Stimulated activated CD8-positive, alpha-beta memory T cell treated with anti-CD3 and anti-CD28 coated beads, Interleukin-15, amount 100 ng/mL, for 4 hours (primary cell): ENCODE measurements at places on chromosomes 2 and 18.
A peak's percentile ranks its signal among the peaks of the same experiment; 100 is the strongest.

DNA sequence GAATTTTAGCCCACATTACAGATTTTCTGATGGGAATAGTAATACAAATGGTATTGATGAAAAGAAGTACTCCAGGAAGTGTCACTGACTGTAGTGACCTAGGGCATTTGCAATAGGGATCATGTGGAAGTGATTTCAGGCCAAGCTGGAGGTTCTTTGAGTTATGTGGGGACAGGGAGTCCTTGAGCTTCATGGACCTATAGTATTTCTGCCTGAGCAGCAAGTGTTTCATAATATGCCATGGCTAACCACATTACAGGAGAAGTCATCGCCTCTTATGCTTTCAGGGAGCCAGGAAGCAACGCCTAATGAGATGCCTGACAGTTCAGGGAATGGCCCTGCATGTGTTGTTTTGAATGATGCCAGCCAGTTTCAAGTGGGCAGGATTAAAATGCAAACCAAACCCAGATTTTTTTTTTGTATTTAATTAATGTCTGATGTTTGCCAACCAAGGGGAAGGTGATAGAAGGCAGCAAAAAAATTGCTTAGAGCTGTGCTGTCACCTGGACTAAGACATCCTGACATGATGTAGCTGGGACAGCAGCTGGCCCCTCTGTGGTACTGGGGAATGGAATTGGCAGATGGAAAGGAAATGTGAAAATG is 109.5 kb downstream of the RAPGEF4 start:
- no peak for DNase-seq

GRCh38 chr2:60839126-60839813 is 42.1 kb upstream of the REL start:
- DNase-seq: no peak

DNA sequence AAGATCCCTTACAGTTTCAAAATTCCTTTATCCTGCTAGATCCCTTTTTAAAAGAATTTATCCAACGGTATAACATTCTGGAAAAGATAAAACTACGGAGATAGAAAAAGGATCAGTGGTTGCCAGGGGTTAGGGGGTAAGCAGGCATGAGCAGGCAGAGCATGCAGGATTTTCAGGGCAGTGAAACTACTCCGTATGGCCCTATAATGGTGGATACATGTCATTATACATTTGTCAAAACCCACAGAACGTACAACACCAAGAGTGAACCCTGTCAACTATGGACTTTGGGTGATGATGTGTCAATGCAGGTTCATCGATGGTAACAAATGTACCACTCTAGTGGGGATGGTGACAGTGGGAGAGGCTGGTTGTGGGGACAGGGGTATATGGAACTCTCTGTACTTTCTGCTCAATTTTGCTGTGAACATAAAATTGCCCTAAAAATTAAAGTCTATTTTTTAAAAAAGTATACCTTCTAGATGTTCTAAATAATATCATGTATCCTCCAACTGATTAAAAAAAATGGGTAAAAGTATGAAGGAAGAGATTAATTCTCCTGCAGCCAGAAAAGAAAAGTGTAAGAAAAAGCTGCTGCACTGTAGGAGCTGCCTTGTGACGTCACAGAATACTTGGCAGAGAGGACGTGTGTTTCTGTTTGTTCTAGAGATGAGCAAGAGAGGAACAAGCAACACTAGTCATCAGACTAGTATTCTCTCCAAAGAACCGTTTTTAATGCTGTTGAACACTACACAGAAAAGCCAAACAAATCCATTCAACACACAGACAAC is 23.6 kb downstream of the ANKRD44 start:
- no peak for DNase-seq

GRCh38 chr2:16538707-16539106 is 126.9 kb downstream of the CYRIA start:
- no peak for DNase-seq

DNA sequence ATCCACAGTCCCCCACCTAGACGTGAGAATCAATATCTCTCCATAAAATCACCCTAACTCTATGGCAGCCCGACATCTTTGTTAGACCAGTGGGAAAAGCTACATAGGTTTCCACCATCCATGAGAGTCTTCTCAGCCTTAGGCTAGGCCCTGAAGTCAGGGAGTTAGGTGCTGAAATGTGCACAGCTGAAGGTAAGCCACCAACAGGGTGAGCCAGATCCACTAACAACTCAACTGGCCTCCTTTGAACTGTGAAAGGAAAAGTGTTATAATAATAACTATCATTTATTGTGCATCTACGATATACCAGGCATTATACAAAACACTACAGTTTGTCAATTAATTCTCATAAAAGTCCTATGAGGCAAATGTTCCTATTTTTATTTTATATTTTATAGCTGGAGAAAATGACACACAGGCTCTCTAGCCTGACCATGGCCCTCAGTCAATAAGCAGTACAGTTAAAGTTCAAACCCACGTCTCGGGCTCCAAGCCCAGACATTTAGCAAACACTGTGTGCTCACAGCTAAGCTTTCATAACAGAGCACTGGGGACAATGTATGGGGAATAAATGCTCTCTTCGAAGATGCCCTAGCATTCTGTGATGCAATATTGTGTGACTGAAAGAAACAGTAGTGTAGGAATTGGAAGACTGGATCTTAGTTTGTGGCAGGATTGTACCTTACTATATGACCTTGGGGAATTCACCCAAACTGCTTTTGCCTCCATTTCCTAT is 11.2 kb upstream of the CYP27C1 start:
- no peak for DNase-seq

- no peak for DNase-seq
These were observed 246.4 kb upstream of the HDAC4 start for GRCh38 chr2:239647052-239647819.

DNA sequence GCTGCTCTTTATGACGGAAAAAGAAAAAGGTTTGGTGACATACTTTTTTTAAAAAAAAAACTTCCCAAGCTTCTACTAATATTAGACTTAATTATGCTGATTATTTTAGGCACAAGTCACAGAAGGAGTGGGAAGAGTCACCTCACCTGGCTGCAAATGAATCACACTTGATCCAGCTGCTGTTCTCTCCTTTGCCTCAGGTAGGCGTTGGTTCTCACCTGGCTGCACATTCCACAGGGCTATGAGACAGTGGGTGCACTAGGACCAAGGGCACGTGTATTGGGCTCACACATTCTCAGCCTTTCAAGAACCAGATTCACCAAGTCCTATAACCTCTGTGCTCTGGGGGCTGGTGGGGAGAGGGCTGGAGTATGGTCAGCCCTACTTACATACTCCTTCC is 93.3 kb downstream of the TGFA start:
- no peak for DNase-seq

GRCh38 chr2:207149249-207150213 is 16.2 kb downstream of the KLF7 start:
- DNase-seq: no peak

GRCh38 chr18:30439174-30439573 is 603.4 kb downstream of the DSC3 start:
- DNase-seq: no peak

- peak; percentile 0 for DNase-seq
These were observed 463 bp downstream of the SMC6 start for GRCh38 chr2:17752892-17753802.

GRCh38 chr18:10094655-10095054 is 180.8 kb downstream of the VAPA start:
- no peak for DNase-seq

DNA sequence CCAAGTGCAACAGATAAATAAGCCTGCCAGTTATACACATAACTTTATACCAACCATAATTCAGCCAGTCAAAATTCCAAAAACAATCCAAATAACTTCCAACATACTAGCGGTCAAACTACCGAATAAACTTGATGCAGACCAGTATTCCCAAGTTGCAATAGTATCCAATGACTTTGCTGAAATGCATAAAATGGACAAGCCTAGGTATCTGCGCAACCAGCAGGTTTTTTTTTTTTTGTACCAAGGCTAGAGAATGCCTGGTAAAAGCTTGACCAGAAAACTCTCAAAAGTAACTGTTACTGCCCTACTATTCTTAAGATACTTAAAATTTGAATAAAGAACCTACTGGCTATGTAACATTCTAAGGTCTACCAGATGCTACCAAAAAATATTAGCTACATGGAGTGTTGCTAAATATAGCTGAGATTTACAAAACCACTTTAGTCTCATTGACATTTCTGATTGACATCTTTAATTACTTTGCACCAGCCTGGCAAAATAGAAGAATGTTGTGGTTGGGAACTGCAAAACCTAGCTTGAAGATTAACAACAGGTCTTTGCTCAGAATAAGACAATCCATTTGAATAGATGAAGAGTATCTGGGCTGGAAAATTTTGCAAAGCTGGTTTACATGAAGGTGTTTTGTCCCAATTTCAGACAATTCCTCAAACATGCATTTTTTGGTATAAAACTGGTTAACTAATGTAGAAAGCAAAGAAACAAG is 7.3 kb downstream of the SRSF7 start:
- DNase-seq: no peak

GRCh38 chr2:99786636-99787390 is 297.0 kb upstream of the REV1 start:
- DNase-seq: no peak

- DNase-seq: no peak
These were observed 1995.2 kb upstream of the PIK3C3 start for GRCh38 chr18:39959839-39960238.

- no peak for DNase-seq
These were observed 3.7 kb upstream of the SIX3 start for GRCh38 chr2:44937688-44938240.

DNA sequence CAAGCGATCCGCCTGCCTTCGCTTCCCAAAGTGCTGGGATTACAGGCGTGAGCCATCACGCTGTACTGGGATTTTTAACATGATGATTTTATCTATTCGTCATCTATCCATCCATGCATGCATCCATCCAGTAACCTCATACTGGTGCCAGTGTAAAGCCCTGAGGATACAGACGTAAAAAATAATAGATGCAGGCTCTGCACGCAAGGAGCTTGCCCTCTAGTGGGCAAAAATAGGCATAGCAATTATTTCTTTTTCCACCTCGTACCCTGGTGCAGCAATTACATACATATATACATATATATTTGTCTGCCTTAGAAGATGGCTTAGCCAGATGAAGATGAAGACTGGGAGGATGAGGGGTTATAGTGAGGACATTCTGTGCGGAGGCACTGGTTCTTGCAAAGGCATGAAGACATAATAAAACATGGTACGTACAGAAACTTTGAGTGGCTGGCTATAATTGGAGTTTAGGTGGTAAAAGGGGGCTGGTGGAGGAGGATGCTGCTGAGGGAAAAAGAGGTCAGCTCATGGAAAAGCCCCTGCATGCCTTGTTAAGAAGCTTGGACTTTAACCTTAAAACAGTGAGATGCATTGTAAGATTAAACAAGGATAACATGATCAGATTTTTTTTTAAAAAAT is 19.6 kb upstream of the RPIA start:
- no peak for DNase-seq

DNA sequence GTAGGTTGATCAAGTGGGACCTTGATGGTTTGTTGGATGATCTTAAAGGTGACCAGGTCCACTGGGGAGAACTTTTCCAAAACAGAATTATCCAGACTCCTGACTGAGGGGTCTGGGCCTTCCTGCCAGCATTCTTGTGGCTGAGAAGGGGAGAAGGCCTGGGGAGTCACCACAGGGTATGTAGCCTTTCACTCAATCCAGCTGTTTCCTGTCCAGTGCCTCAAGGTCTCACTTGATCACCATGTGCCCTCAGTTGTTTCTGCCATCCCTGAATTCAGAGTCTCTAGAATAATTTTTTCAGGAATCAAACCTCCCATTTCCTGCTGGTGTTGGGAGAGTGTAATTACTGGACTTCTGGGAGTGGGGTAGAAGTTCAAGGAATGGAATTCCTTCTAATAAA is 54.4 kb upstream of the TANC1 start:
- no peak for DNase-seq

GRCh38 chr2:157260533-157261198 is 3.2 kb downstream of the GALNT5 start:
- DNase-seq: no peak

DNA sequence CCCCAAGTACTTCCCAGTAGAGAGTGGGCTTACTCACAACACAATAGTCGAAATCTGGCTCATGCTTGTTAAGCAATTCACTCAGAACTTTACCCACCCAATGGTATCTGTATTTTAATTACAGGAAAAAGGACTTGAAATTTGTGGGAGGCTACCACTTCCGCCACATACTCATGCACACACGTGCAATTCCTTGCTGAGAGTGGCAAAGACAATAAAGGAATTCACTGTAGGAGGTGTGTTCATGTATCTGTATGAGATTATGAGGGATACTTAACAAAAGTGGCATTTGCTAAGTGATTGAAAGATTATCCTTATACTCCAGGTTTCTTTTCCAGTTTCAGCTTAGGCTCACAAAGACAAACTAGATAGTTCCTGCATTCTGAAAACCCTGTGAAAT is 14.9 kb upstream of the LYPD6 start:
- no peak for DNase-seq

GRCh38 chr2:36516136-36516870 is 81.7 kb downstream of the FEZ2 start:
- DNase-seq: no peak

DNA sequence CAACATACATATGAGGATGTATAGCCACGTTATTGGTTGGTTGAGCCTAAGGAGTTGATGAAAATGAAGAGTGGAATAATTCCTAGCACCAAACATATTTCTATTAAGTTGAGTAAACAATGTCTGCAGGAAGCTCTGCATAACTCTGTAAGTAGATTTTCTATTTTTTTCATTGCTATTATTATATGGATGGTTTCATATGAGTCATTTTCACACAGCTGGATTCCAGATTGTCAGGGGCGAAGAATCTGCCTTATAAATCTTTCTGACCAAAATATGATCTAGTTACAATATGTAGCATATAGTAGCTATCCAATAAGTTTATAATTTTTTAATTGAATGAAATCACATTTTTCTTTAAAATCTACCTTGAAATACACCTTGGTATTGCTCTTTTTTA is 468.0 kb upstream of the PKDCC start:
- DNase-seq: no peak

DNA sequence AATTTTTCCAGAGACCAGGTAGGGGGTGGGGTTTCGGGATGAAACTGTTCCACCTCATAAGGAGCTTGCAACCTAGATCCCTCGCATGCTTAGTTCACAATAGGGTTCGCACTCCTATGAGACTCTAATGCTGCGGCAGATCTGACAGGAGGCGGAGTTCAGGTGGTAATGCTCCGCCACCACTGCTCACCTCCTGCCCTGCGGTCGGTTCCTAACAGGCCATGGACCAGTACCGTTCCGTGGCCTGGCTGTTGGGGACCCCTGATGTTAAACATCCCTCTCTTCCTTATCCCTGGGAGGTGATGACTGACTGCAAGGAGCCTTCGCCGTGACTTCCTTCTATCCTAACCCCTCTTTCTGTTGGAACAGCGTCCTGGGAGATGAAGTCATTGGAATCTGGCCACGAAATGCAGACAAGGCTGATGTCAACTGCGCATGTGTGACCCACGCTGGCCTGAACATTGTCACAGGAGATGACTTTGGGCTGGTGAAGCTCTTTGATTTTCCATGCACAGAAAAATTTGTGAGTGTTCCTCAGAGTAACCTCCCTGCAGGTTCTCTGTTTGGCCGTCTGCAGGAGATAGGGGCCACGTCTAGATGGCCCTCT is 82.4 kb downstream of the RTN4 start:
- no peak for DNase-seq

DNA sequence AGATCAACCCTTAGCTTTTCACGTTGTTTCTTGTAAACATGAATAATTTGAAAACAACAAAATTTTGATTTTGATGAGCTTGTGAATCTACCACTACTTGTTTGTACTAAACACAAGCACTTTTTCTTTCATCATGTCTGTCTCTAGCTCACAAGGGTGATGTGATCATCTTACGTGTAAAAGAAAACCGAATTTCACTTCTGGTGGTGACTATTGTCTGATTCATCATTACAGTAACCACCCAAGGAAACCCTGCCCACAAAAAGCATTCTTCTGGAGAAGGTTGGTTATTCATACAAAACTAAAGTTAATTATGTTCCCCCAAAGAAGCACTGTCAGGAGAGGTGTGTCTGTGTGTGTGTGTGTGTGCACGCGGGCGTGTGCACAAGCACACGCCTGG is 285.4 kb downstream of the ZNF516 start:
- DNase-seq: no peak
